Uterus (tissue), 4 donors: ENCODE measurements at places on chromosomes 4 and X. TPM values are rescaled to one million over a fixed set of nuclear protein-coding genes. Genes with fewer than 3 reads are reported as not detected.

Gene RAB9B
- 14.9 TPM for total RNA-seq

Gene MAGEA11
- total RNA-seq = not detected

Gene PPARGC1A
- 2.9 TPM for total RNA-seq

DNA sequence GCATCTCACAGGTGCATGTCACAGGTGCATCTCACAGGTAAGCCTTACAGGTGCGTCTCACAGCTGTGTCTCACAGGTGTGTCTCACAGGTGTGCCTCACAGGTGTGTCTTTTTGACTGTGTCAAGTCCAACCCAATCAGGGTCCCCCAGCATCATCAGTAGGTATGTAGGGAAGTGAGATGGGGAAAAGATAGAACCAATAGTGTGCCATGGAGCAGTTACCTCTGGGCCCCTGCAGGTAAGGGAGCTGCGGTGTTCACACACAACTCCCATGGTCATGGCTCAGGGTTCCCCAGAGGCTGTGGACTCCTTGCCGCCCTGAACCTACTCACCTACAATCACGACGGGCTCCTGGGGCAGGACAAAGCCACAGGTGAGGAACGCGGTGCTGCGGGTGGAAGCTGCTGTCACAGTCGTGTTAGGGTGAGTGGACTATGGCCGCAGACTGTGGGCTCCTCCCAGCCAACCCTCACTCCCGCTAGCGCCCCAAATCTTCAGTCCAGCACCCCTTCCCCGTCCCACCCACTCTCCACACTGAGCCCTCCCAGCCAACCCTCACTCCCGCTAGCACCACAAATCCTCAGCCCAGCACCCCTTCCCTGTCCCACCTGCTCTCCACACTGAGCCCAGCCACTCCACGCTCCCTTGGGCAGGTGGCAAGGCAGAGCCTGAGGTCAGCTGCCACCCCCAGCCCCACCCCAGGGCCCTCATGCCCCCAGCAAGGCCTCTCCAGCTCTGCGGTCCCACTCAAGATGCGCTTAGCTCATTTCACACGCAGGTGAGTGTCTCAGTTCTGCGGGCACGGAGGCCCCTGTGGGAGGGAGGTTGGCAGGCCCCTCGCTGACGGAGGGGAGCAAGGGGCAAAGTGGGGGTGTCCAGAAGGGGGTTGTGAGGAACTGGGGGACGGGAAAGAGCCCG, 2.1 kb upstream of the PDE6B start:
- no peak for DNase-seq
- H3K4me3 ChIP-seq = no peak overlapping the region
- H3K27me3 ChIP-seq = no peaks in the 10 kb centered on the region
- no peaks in the 10 kb centered on the region for H3K4me1 ChIP-seq
- no peaks in the 10 kb centered on the region for H3K36me3 ChIP-seq
